SHP77 (cell line): ENCODE measurements at places on chromosomes 4 and X.

DNA sequence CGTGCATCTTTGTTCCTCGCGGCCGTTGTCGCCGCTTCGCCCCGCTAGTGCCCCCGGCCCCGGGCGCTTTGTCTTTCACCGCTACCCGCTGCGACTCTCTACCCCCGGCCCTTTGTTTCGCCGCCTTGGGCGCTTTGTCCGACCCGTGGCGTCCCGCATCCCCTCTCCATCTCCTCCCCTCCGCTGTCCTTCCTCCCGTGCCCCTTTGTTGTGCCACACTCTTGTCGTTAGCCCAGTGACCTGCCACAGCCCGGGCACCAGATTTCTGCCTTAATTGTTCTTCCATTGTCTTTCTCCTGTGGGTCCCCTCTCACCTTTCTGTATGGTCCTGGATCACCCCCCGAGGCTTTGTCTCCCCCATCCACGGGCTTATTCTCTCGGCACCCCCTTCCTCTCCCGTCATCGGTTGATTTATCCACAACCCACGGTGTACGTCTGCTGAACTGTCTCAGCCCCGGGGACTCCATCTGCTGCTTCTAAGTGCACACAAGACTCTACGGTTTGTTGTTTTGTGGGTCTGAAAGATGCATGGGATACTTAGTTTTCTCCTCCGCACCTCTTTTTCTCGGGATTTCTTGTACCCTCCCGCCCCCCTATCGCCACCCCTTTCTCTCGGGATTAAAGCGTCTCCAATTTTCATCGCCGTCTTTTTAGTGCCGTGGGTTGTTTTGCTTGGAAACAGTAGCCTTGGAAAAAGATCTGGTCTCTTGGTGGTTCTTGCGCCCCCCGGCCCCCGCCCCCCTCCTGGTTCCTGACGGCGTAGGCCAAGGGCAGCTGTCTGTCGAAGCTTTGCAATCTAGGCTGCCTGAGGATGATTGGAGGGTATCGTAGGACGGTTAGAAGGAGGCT, 783 bp downstream of the RBPJ start:
- no peak for DNase-seq

GRCh38 chr4:30028826-30029225, 691.3 kb upstream of the PCDH7 start:
- DNase-seq = no peak

DNA sequence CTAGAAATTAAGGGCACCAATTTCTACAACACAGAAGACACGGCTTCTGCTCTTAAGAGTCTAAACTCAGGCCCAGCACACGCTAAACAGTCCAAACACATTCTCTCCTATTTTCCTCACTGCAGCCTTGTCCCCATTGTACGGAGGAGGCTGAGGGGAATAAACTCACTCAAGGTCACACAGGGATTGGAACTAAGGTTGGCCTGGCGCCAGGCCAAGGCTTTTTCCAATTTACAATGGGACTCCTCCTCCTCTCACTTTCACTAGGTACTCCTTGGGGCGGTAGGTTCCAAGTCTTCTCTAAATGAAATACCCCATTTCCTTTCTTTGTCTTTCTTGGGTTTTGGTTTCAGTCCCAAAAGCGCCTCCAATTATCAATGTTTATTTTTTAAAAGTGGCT, 48.7 kb upstream of the CRMP1 start:
- no peak for DNase-seq

GRCh38 chr4:94641702-94642560, 115.8 kb upstream of the BMPR1B start:
- DNase-seq = no peak

GRCh38 chr4:54937501-54937900, 187.9 kb downstream of the KDR start:
- no peak for DNase-seq

GRCh38 chrX:153762626-153763173, 1.3 kb upstream of the PLXNB3 start:
- DNase-seq = no peak

DNA sequence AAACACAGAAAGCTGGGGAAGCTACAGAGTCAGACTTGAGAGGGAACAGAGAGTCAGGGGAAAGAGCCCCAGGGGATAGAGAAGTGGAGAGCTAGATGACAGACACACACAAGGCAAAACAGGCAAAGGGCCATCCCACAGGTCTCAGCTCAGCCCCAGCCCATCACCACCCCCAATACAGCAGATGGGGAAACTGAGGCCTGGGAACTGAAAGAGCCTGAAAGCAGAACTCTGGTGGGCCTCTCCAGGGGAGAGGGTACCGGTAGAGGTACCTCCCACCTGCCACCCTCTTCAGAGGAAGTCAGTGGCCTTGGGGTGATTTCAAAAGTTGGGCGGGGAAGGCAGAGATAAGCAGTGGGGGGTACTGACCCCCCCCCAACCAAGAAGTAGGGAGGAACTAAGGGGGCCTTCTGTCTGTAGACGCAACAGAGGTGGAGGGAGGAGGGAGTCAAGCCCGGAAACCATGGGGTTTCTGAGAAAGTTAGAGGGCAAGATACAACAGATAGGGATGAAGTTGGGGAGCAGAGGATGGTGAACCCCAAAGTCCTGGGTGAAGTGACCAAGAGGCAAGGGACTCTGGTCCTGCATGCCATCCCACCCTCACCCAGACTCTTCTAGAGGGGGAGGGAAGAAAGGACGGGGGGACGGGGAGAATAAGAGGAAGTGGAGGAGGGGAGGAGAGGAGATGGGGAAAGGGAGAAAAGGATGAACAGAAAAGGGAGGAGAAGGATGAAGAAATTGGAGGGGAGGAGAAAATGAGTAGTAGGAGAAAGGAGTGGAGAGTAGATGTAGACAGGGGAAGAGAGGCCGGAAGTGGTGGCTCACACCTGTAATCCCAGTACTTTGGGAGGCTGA, 3.2 kb downstream of the GATA1 start:
- no peak for DNase-seq

DNA sequence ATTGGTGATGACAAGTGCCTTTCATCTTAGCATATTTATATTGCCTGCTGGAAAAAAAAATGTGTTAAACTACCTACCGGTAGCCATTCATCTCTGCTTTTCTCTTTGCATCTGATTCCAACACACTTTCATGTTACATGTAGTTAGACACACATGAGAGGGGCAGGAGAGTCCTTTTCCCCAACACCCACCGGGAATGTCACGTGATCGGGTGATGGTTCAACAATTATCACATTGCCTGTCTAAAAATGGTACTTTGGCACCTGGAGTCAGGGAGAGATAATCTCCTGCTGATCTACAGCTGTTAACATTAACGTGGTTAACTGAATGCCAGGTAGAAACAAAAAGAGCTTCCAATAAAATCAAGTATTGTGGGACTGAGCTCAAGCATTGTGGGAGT, 19.6 kb upstream of the PBDC1 start:
- no peak for DNase-seq

GRCh38 chrX:72045141-72045540, 86.6 kb downstream of the RTL5 start:
- DNase-seq = no peak

DNA sequence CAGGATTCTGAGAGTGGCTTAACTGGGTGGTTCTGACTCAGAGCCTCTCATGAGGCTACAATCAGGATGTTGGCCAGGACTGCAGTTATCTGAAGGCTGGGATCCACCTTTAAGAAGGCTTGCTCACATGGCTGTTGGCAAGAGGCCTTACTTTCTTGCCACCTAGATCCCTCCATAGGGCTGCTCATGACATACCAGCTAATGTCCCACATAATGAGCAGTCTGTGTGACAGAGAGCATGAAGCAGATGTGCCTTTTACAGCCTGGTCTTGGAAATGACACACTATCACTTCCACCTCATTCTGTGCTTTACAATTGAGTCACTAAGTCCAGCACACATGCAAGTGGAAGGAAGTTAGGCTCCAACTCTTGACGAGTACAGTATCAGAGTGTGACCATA, 4.3 kb upstream of the RBM3 start:
- no peak for DNase-seq

- DNase-seq = no peak
Observed at GRCh38 chr4:108717386-108717785, 45.5 kb downstream of the ETNPPL start.
